ENCODE measurements at places on chromosomes 1 and 21. TPM values are rescaled to one million over a fixed set of nuclear protein-coding genes. Genes with fewer than 3 reads are reported as not detected.

GRCh38 chr21:32360401-32360975 is 32.3 kb downstream of the URB1 start:
- peak; percentile 46 for DNase-seq

DNA sequence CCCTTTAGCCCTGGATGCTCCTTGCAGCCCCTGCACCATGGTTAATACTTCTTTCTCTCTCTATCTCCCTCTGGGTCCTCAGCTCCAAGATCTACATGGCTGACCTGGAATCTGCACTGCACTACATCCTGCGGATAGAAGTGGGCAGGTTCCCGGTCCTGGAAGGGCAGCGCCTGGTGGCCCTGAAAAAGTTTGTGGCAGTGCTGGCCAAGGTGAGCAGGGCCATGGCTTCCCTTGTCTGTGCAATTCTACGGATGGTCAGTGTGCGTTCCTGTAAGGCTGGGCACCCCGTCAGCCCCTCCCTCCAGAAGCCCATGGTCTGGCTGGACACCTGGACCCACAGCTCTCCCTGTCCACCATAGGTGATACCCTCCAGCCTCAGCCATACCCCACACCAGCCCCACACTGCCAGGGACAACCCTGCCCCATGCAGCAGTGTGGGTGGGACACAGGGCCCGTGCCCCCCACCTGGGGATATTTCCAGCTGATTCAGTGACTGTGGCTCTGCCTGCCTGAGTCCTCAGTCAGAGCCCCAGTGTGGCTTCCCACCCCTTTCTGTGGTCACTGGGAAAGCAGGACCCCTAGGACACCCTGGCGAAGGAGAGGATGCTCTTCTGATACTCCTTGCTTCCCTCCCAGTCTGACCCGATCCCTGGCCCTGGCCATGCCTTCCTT is 31.4 kb downstream of the QSOX1 start:
- no peak for DNase-seq

GRCh38 chr1:181112071-181112929 is 23.8 kb downstream of the IER5 start:
- DNase-seq: peak; percentile 100

DNA sequence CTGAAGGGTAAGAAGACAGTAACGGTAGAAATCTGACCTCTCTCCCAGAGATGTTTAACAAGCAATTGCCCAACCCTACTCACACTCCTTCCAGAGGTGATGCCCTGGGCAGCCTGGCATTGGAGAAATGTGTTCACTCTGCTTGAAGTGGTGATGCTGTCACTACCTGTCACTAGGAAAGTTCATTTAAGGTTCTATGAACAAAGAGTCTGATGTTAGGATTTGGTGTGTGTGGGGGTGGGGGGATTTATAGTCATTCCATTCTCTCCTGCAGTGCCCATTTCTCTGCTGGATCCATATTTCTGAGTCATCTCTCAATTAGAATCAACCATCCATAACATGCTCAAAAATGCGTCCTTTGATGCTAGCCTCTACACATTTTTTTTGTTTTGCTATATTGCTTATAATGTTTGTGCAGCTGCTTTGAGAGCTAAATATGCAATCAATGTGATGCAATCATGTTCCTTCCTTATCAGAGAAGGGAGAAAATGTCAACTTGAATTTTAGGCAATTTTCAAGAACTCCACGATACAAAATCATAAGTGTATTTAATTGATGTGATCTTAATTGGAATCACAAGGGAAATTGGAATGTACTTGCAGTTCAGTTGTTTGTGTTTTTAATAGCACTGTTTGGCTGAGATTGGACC is 173.9 kb downstream of the DUSP10 start:
- DNase-seq: no peak

- DNase-seq: peak; percentile 61
These were observed 49.0 kb upstream of the OLFM3 start for GRCh38 chr1:102045752-102046151.

GRCh38 chr1:231421546-231421970 is 529 bp downstream of the EGLN1 start:
- peak; percentile 78 for DNase-seq

- DNase-seq: no peak
These were observed 73.0 kb upstream of the PTGS2 start for GRCh38 chr1:186753241-186753640.

DNA sequence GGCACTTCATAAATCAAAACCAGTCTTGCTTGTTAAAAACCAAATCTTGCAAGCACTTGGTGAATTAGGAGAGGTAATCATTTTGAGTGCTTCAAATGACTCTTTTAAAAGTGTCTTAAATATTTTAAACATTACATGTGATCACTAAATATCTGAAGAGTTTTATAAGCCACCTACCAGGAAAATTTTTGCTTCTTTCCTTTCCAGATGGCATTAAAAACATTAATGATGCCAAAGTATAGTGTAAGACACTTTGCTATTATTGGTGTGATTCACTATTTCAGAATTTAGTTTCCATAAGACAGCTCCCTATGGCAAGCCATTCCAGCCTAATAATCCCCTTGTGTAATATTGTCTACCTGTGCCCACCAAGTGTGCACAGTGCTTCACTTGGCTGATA is 548.8 kb upstream of the ADAMTS5 start:
- no peak for DNase-seq

DNA sequence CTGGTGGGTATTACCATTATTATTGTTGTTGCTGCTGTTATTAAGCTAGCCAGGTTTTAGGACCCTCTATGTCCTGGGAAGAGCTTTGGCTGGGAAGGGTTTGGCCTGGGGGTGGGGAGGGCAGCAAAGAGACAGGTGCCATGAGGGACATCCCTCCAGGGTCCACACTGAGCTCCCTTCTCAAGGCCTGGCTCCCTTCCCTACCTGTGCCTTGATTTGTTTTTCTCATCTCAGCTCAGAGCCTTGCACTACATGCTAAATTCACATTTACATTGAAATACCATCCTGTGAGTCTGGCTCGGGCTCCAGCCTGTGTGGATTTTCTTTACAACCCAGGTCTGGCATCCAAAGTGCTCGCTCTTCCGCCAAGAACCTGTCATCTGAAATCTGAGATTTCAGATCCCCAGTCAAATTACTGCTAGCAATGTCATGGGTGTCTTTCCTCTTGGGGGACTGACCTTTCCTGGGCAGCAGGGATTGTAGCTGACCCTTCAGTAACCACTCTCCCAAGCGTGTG is 536.3 kb downstream of the PTPRU start:
- no peak for DNase-seq

DNA sequence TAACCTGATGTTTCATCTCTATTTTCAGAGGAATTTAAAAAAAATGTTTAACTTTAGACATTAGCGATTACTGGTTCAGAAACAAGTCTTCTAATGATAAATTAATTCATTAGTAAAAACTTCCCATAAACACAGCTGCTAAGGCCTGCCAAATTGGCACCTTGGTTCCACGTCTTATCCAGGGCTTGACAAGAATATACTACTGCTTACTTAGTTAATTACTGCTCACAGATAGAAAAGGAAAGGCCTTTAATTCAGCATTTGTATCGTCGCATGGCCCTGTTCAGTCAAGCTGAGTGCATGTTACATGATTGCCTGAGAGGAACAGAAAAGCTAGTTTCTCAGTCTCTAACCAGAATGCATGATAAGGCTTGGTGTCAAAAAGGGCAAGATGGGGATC is 84.6 kb downstream of the ADGRL2 start:
- no peak for DNase-seq

- DNase-seq: no peak
These were observed 21.1 kb upstream of the RGS4 start for GRCh38 chr1:163047951-163048659.

GRCh38 chr1:167518331-167518700 is at the start of gene CD247:
CD247 (minus strand) TSS chr1:167518529; CDS start chr1:167518465, 64 bp downstream.
- DNase-seq: no peak

GRCh38 chr1:225962440-225962975 is 21.5 kb upstream of the LEFTY2 start:
- no peak for DNase-seq

GRCh38 chr1:41889506-41890414 is 29.0 kb downstream of the HIVEP3 start:
- no peak for DNase-seq

GRCh38 chr21:42384156-42384945 is 11.5 kb downstream of the TMPRSS3 start:
- no peak for DNase-seq

GRCh38 chr1:8590721-8591351 is 226.6 kb downstream of the RERE start:
- no peak for DNase-seq

GRCh38 chr1:232600424-232601258 is 29.3 kb downstream of the SIPA1L2 start:
- no peak for DNase-seq

DNA sequence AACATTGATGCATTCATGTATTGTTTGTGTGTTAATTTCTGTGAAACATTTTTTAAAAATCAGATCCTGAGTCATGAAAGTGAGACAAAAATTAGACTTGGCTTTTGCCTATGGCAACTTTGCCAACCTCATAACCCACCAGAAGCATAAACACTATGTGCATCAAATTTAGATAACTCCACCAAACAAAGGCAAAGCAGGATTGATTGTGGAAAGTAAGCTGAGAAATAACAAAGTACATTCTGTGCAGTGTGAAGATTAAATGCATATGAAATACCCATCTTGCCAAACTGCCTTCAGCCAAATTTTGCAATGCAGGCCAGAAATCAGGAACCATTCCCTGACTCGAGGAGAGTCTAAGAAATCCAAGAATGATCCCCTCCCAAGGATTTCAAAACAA is 493.4 kb downstream of the AJAP1 start:
- DNase-seq: no peak

DNA sequence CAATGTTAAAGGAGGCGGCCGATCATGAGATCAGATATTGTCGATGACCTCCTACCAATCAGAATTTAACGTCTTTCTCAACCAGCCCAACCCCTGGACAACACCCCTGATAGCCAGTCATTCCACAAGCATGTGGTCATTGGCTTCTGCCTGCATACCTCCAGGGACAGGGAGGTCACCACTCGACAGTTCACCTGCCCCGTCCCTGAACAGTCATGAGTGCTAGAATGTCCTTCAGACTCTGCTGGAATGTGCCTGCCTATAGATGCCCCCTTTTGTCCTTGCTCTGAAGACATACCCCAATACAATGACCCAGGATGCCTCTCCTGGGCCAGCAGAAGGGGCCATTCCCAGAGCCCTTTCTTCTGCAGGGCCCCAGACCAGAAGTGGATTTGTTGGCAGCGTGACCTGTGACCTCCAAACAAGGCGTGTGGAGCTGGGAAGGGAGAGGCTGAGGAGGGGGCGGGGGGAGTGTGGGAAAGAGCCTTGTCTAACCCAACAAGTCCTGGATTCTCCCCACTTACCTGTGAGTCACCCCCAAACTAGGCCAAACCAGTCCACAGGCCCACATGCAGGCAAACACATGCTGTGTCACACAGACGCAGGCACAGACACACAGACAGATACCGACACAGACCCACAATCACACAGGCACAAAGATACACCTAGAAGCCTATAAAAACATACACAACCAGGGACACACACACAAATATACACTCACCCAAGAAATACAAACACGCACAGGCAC is 2.2 kb downstream of the CRYBG2 start:
- DNase-seq: peak; percentile 71

DNA sequence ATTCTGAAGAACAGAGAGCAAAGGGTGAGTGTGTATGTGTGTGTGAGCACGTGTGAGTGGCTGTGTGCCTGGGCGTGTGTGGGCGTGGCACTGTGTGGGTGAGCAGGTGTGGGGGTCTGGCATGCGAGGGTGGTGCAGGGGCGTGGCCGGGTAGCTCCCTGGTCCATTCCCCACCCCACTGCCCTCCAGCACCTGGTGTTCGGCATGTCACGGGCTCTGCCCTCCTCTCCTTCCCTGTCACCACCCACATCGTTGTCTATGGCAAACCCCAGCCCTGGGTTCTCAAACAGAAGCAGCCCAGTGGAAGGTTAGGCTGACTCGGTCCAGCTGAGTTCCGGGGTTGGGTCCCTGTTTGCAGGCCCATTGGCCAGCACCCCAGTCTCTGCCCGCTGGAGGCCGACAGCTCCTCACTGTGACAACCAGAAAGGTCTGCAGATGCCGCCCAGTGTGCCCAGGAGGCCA is 39.8 kb downstream of the UBE2G2 start:
- no peak for DNase-seq

- DNase-seq: no peak
These were observed 1.5 kb upstream of the AKNAD1 start for GRCh38 chr1:108858230-108858950.

DNA sequence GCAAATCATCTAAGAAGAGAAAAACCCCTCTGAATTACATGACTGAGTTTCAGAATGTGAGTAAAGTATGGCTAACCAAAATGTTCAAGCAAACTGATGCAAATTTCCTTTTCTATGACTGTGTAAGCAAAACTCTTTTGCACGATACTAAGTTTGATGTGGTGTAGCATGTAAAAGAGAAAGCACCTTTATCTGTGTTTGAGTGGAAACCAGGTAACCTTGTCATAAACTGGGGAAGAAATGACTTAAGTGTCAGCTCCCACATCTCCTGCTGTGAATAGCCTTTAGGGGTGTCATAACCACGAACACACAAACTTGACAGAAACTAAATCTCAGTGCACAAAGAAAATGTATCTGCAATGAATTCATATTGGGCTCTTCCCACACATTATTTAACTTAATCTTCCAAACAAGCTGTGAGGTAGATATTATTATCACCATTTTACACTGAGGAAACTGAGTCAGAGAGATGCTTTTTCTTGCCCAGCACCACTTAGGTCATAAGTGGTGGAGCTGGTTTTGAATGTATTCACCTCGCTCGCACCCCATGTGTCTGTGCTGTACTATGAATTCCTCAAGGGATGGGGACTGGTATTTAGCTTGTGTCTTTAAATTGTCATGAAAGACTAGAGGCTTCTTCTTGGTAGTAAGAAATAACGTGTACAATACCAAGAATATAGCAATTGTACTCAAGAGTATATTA is 32.9 kb upstream of the IL12RB2 start:
- no peak for DNase-seq

DNA sequence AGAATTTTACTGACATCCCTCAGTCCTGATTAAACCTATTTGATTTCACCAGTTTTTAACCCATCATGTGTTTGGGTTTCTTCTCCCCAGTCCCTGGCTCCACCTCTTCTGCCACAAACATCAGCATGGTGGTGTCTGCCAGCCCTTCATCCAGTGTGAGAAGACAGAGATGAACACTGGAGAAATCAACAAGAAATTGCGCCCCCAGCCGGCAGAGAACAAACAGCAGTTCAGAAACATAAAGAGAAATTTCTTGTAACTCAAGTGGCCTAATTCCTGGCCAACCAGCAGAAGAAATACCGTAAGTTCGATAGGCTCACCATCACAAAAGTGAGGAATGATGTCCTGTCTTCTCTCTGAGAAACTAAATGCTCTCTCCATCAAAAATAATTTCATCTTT is 18.3 kb downstream of the S100A11 start:
- no peak for DNase-seq

TTC39A gene
- 0.35 TPM for total RNA-seq

B3GALT2 gene
- total RNA-seq: not detected

MAEL gene
- not detected for total RNA-seq

HIVEP3 gene
- total RNA-seq: 0.61 TPM

FCER1G gene
- 2.1 TPM for total RNA-seq

EXTL1 gene
- not detected for total RNA-seq

ERRFI1 gene
- 86.4 TPM for total RNA-seq

DRAXIN gene
- 0.05 TPM for total RNA-seq

HSPB7 gene
- not detected for total RNA-seq

CLCNKB gene
- not detected for total RNA-seq

PTGFR gene
- 4.4 TPM for total RNA-seq

ETV3L gene
- total RNA-seq: not detected

PATJ gene
- 30.6 TPM for total RNA-seq

C1QC gene
- total RNA-seq: not detected

PRAMEF4 gene
- total RNA-seq: not detected
